Stimulated activated CD4-positive, alpha-beta T cell treated with anti-CD3 and anti-CD28 coated beads, Interleukin-1b, Interleukin-23, amount 100 ng/mL, for 24 hours (primary cell): ENCODE measurements at places on chromosomes 12 and 14.

DNA sequence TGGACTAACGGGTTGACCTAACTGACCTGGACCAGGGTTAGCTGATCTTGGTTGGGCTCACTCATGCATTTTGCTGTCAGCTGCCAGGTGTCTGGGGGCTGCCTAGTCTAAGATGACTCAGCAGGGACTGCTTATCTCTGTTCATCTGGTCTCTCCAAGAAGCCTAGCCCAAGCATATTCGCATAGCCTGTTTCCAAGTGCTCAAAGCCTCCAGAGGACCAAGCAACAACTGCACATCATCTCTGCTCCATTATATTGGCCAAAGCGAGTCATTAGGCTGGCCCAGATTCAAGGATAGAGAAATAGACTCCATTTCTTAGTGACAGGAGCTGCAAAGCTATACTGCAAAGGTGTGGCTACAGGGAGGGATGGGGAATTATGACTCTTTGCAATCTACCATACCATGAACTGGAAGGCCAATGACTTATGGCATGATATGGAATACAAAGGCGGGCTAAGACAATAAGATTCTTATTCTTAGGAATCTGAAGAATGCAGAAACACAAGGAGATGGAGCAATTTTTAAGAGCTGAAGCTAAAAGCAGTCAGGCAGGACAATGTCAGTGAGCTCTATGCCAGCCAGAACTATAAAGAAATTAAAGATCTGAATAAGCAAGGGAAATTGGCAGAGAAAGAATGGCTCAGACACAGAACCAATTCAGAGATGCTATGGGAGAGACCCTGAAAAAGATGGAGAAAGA, 194.6 kb upstream of the FSCB start:
- DNase-seq = no peak

- peak; percentile 54 for DNase-seq
These were observed at the start of gene CCDC38 for GRCh38 chr12:95942524-95943329. TSS of gene CCDC38 (minus strand) at chr12:95942614. CDS start at chr12:95936509, 6,105 bp downstream.

DNA sequence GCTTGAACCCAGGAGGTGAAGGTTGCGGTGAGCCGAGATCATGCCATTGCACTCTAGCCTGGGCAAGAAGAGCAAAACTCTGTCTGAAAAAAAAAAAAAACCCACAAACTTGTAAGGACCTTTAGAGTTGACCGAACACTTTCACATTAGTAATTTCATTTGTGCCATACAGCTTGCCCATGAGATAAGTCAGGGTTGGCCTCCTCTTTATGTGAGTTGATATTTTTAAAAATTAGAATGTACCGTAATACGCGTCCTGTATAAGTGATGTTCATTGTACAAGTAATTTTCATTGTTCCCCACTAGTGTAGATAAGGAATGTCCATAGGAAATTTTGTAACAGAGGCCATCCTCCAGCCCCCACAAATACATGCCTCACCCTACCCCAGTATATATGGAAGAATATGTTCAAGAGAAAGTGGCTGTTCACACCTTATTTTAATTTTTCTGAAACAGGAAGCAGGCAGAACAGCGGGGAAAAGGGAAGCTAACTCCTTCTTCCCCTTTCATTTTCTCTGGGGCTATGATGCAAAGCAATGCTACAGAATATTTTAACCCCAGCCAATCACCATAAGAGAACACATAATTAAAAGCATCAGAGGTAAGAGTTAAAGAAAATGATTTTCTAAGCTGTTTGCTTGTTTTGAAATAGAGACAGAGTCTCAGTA, 31.9 kb upstream of the HIF1A start:
- DNase-seq = no peak

GRCh38 chr14:89578156-89578555, 161.1 kb upstream of the FOXN3 start:
- DNase-seq = no peak

DNA sequence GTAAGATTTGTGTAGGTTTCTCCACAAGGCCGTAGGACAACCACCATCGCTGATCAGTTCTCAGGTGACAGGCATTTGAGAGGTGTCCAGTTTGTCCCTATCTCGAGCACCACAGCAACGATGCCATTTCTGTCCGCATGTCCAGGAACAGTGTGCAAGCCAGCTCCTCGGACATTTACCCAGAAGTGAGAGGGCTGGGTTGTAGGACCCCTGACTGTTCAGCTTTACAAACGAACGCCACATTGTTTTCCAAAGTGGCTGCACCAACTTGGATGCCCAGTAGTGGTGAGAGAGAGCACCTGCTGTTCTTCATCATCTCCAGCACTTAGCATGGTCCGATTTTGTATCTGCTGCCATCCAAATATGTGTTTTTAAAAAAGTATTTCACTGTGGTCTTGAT, 38.6 kb downstream of the CYP46A1 start:
- no peak for DNase-seq

DNA sequence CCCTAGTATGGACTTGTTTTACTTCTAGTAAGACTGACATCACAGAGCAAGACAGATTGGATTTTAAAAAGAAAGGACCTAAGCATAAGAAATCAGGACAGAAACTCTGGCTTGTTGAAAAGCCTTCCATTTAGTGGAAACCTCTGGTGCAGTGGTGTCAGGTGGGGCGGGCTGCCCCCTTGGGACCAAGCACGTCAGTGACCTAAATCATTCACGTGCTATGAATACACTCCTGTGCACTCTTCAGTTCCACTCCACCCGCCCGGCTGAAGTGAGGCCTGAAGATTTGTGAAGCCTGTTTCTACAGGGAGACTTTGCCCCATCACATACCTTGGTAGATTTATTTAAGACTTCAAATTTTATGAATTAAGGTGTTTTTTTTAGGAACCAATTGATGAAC, 58.2 kb upstream of the STRN3 start:
- DNase-seq = no peak

DNA sequence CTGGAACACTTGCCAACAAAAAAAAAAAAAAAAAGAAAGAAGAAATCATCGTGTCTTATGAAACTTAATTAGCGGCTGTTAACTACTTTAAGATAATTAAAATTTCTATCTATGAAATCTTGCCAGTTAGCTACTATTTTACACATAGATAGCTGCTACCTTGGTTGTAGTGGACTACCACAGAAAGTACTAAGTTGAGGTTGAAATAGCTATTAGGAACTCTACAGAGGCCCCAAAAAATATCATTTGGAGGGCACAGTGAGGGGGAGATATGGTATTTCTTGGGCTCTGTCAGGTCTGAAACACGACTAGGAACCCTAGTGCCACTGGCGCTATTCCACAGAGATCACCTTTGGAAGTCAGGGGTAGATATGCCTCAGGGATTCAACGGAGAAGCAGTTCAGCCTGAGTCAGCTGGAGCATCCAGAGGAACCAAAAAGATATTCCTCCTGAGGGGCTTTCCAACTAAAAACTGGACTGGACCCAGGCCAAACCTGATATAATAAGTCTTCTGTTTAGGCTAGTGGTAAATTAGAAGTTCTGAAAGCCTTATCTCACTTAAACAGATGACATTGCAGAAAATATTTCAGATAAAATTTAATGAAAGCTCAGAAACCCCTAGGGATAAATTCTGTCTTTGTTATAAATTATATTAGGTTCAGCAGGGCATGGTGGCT, 126.1 kb downstream of the EPS8 start:
- no peak for DNase-seq

DNA sequence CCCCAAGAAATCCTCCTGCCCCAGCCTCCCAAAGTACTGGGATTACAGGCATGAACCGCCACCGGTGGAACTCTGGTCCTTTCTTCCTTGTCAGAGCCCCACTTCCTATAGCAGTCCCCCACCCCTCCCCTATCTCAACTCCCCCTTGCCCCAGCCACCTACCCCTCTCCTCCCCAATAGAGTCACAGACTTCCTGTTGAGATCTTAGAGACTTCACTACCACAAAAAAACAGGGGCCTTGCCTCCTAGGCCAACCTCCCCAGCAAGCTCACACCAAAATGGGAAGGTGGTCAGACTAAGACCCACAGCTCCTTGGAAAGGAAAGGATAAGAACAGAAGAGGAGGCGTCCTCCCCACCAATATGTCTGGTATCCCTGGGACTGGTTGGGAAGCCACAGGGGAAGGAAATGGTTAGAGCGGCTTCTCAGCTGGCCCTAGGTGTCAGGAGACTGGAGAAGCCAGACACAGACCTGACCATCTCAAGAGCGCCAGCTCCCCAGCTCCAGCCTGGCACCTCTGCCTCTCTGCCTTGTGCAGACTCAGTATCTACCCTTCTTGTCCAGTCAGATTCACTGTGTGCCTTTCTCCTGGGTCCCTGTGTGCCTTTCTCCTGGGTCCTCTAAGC, 8.5 kb downstream of the ITGB7 start:
- no peak for DNase-seq

DNA sequence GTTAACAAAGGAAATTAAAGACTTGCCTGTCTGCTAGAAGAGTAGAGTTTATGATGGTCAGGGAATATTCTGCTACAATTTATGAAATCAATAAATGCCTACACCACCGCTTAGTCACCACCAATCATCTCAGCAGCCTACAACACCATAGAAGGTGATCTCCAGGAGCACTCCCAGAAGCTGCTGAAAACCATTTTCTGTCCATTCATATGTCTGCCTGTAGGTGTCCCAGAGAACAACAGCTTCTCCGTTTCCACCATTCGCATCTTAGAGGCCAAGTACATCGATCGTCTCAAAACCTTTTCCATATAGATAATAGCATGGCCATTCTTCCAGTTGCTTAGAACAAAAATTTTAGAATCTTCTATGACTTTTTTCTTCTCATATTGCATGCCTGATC, 303.4 kb downstream of the KCNC2 start:
- DNase-seq = no peak

- DNase-seq = no peak
These were observed 19.9 kb downstream of the SH2B3 start for GRCh38 chr12:111425655-111426054.

- no peak for DNase-seq
These were observed 383.3 kb downstream of the ALG10 start for GRCh38 chr12:34405286-34406227.

DNA sequence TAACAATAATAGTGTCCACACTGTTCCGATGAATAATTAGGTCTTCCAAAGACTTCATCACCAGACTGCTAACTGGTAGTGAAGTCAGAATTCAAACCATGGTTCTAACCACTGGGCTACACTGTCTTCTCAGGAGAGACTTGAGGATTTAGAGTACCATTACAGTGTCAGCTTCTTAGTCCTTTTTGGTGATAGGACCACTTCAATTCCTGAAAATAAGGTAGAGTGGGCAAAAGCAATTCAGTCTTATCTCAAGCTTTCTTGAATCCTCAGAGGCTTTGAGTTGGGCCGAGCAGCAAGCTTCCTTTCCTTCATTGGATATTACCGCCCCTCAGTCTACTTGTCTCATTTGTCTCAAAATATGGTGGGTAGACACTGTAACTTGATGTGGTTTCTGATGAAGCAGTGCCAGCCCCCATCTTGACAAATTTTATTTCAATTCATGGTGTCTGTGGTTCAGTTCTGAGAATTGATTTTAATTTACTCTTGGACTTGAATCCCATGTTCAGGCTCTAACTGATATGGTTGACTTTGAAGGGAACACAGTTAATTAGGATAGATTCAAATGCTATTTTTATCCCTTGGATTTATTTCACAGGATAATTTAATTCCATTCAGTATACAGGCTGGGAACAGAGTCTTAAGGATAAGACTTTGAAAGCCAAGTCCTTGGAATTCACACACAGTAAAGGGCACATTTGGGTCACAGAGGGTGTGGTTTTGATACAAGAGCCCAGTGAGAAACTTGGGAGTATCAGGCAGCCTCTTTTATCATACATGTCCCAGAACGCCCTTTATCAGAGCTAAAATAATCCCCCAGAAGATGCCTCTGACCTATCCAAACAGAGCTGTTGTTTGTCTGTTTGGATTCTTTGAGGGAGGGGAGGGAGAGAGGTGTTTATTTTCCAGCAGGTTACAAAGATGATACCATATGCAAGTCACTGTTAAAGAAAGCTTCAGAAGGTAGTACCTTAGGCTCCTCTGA, 167.3 kb downstream of the PRKCH start:
- DNase-seq = no peak

- no peak for DNase-seq
These were observed 7.2 kb downstream of the MBD6 start for GRCh38 chr12:57529831-57530230.

DNA sequence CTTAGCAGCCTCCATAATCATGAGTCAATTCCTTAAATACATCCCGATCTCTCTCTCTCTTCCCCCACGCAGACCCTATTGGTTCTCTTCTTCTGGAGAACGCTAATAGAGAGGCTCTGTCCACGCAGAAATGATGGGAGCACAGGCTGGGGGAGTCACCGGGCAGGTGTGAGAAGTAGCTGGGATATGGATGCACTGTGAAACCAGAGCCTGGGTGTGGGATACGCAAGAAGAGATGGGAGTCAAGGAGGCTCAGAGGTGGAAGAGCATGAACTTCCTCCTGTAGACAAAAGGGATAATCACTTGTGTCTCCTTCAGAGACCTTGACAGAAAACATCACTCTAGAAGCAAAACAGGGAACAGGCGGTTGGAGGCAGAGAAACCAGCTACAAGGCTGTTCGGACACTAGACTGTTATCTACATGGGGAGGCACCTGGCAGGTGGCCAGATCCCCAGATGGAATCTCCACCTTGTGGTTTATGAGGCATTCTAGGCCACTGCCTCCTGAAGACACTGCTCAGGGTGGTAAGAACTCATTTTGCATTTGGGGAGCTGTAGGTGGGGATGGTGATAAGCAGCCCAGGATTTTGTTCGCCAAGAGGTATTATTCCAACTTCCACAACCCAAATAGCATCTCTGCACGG, 7.2 kb upstream of the SELPLG start:
- no peak for DNase-seq

GRCh38 chr14:28676479-28676878, 90.1 kb upstream of the FOXG1 start:
- DNase-seq = no peak

DNA sequence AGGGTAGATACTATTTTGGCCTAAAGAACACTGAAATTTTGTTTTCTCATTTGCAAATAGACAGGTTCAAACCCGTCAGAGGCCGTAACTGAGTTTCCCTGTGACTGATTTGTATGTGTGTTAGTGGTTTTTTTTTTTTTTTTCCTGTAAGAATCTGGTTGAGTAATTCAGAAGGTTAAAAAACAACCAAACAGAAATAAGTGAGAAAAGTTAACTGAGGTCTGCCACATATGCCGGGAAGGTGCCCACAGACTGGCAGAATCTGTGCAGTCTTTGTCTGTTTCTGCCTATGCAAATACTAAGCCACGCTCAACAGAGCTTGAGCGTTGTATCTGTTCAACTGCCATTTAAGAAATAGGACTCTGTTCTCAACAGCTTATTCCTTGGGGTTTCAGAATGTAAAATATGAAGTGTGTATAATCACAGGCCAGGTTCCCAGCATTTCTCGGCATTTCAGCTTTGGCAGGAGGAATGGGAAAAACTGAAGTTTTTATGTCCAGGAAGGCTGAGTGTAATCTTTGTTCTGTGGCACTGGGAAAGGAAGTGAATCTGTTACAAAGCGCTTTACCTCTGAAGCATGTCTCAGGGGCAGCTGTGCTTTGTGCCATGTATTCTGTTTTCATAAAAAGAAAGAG, 181.9 kb downstream of the PRKCH start:
- peak; percentile 37 for DNase-seq

- DNase-seq = no peak
These were observed 136.3 kb upstream of the PZP start for GRCh38 chr12:9344541-9344940.

DNA sequence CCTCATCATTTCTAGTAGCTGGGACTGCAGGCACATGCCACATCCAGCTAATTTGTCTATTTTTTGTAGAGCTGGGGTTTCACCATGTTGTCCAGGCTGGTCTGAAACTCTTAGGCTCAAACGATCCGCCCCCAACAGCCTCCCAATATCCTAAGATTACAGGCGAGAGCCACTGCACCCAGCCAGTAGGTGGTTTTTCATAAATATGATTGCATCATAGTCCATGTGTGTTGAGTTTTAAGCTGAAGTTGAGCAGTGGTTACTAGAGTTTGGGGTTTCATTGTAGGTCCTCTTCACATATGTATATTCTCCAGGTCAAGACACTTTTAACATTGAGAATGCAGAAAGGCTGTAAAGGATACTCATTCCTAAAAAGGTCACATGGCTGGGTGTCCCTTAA, 13.1 kb upstream of the TNS2 start:
- no peak for DNase-seq
